ENCODE measurements at places on chromosomes 13 and 19. TPM values are rescaled to one million over a fixed set of nuclear protein-coding genes. Genes with fewer than 3 reads are reported as not detected.

GRCh38 chr13:111292710-111293485 lies 27.5 kb upstream of the TEX29 start:
- DNase-seq: no peak

GRCh38 chr19:53196777-53197396 lies 3.7 kb upstream of the ZNF665 start:
- DNase-seq: peak; percentile 92

Gene ZNF534
- total RNA-seq: not detected

Gene IGFL1
- total RNA-seq: not detected

Gene NCCRP1
- total RNA-seq: not detected

GRCh38 chr19:12967907-12968306 lies 1.5 kb upstream of the DAND5 start:
- no peak for DNase-seq

DNA sequence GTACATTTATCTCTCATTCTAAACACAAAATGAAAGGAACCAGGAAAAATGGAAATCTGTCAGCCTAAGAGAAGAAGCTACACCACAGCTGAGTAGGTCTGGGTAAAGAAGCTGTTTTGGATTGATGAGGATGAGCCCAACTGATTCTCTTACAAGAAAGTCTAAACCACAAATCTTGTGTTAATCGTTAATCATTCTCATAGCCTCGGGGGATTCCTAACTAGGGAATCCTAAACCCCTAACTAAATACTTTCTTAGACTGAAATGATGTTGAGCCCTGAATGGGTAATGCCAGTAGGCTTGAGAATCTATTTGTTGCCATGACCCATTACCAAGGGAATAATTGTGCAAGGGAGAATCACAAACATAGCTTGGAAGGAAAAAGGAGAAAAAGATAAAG lies 327.5 kb upstream of the SPRY2 start:
- no peak for DNase-seq

Gene SHISA2
- 2.6 TPM for total RNA-seq

GRCh38 chr19:13058951-13059660 lies 43.6 kb downstream of the LYL1 start:
- DNase-seq: no peak

DNA sequence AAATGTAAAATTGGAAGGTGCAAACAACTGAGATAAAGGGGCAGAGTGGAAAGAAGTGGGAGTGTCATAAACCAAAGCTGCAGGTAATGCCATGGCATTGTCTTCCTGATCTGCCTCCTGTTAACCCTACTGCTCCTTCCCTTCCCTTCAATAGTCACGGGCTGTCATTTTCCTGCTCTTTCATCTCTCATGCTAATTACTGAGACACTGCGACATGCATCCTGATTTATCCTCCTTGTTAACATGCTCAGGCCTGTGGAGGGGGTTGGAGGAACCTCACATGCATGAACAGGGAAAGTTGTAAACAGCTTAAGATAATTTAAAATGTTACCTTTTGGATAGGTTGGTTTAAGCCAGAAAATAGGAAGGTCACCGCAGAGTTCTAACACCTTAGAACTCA lies 27.2 kb downstream of the CNMD start:
- DNase-seq: no peak

GRCh38 chr19:46631481-46631880 lies 4.5 kb downstream of the GNG8 start:
- no peak for DNase-seq

Gene OXGR1
- not detected for total RNA-seq

DNA sequence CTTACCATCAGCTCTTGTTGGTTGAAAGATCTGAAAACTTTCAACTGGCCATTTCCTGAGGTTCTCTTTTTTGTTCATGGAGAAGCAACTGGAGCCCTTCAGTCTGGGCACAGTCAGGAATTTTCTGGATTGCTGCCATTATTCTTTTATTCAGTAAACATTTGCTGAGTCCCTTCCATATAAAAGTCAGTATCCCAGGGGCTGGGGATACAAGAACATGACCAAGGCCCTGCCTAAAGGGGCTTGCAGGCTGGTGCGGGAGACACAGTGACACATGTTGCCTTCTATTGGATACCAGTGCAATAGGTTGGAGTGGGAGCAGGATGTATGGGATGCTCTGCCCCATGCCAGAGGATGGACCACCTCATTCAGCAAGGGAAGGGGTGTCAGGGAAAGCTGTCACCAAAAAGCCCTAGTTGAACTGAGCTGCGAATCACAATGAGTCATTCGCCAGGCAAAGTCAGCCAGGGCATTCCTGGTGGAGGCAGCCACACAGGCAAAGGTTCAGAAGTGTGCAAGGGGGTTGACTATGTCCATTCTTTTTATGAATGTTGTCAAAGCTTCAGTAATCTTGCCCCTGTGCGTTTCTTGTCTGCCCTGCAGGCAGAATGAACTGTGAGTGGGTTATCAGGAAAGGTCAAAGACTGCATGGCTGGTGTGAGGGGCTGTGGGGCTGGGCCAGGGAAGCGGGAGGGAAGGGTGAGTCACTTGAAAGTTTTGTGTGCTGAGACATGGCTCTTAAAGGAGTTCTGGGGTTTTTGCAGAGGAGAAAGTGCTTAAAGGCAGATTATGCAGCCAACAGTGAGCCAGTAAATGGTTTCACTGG lies 395.9 kb downstream of the KCNRG start:
- peak; percentile 79 for DNase-seq

DNA sequence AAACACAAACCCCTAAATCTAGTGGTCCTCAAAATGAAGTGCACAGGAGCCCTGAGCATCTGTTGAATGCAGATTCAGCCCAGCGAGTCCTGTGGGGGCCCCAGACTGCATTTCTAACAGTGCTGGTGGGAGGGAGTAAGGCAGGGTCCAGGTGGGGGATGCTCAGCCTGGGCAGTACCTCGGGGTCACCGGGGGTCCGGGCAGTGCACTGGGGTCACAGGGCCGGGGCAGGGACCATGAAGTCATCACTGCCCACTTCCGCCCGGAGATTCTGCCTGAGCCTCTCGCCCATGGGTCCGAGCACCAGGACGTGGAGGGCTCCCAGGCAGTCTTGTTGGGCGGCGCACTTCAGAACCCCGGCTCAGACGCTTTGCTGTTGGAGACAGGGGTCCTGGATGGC lies 838 bp upstream of the ATP4B start:
- DNase-seq: no peak

Gene EPSTI1
- 21.3 TPM for total RNA-seq

- DNase-seq: no peak
Measured at GRCh38 chr13:112072534-112073244, 5.7 kb downstream of the SOX1 start.

Gene ZNF71
- 4.4 TPM for total RNA-seq

GRCh38 chr13:71593566-71593965 lies 273.4 kb downstream of the DACH1 start:
- DNase-seq: no peak

Gene C1QTNF9B
- not detected for total RNA-seq

GRCh38 chr13:26971990-26972887 lies 199.4 kb downstream of the USP12 start:
- DNase-seq: peak; percentile 19

Gene IGLON5
- total RNA-seq: not detected

Gene CA11
- not detected for total RNA-seq

DNA sequence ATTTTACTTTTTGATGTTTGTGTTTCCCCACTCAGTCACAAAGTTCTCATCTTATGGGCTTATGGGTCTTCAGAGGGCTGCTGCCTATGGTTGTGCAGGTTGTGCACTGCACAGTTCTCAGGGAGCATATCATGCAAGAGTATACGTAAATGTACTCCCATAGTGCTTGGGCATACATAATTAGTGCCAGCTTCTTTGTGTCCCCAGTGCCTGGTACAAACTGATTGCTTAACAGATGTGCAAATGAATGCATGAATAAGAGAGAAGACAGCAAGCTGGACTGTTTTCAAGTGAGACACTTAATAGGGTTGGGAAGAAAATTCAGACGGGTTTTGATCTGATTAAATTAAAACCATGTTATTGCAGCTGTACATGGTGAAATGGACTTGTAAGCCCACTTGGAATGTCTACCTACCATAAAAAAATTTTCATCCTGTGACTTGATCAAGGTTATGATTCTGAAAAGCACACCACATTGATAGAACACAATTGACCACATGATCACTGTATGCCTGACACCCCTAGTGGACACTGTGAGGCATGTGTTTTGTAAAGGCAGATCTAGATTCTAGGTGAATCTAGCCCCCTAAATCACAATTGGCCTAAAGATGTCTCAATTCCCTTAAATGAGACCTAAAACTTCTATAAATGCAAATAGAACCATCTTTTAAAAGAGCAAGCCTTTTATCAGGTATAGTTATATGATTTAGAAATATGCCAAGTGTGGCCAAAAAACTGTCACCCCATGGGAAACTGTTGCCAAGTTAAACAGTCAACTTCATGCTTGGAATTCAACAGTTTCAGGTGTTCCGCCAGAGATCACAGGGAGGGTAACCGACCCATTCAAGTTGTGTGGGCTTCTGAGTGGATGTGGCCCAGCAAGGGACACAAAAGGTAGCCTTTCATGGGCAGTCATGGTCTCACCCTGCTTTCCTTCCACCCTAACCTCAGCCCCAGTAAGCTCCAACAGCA lies 27.9 kb downstream of the FAM124A start:
- no peak for DNase-seq

- peak; percentile 94 for DNase-seq
Measured at GRCh38 chr19:7415163-7415856, 66.6 kb downstream of the ARHGEF18 start.

- DNase-seq: no peak
Measured at GRCh38 chr13:49113526-49114286, 106.4 kb upstream of the MLNR start.
